ENCODE measurements at places on chromosomes 12 and 14.
A peak's percentile ranks its signal among the peaks of the same experiment; 100 is the strongest.

DNA sequence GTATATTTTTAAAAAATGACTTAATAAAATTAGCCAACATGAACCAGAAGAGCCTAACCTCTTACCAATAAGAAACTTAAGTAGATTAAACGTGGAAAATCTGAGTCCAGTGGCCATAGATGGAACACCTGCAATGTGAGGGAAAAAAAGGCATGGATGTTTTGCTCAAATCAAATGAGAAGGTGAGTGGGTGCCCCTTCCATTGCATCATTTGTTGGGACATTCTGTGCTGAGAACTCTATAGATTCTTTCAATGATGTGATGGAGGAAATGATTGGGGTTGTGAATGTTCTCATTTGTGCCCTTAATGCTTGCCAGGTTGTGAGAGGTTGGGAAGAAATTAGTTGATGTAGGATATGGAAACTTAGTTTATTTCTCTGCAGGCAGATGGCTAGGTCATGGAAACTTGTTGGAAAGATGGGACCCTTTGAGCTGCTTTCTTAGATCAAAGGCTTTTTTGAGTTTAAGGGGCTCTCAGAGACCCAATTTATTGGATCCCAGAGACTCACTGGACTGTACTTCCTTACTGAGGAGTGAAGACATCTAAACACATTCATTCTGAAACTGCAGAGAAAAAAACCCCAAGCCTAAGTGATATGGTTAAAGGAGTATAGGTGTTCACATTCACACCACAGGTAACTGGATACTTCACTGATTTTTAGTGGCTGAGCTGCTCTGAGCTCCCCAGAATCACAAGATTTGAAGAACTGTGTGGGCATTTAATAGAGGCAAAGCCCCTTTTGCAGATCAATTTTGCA, 95.9 kb downstream of the DACT1 start:
- no peak for DNase-seq

DNA sequence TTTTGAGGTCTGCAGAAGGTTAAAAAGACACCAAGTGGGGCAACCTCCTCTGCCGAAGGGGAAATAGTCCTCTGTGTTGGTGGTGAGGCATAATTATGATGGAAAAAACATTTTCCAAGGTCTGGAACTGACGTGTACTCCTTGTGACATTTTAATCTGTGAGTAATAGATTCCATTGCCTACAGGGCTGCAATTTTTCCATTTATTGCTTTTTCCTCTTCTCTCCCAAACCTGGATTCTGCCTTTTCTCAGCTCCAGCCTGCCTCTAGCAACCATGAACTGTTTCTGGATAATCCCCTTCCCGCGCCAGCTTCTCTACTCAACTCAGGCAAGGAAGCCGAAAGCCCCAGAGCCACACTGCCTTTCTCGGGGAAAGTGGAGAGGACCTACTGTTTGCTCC, 230.1 kb upstream of the PLXNC1 start:
- DNase-seq, result peak; percentile 86

GRCh38 chr12:10673659-10674384, at the start of gene STYK1:
Gene STYK1, minus strand, starts transcription at chr12:10674052. Its CDS starts 39,434 bp downstream, at chr12:10634618.
- peak; percentile 28 for DNase-seq

GRCh38 chr12:55899082-55899481, 28.6 kb downstream of the PYM1 start:
- peak; percentile 26 for DNase-seq

- DNase-seq, result no peak
Measured at GRCh38 chr14:36683083-36683724, 21.5 kb downstream of the PAX9 start.

DNA sequence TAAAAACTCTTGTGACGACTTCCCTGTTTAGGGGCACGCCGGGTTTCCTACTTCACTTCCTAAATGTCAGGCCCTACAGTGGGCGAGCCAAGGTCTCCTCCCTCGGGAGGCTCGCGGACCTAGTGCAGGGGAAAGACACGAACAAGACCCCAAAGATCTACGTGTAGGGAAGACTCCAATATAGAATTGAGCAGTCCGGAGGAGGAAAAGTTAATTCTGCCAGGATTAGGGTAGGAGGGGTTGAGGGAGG, 564 bp downstream of the ATXN3 start:
- no peak for DNase-seq

- DNase-seq, result no peak
Measured at GRCh38 chr12:94510128-94510527, 50.5 kb upstream of the CEP83 start.

DNA sequence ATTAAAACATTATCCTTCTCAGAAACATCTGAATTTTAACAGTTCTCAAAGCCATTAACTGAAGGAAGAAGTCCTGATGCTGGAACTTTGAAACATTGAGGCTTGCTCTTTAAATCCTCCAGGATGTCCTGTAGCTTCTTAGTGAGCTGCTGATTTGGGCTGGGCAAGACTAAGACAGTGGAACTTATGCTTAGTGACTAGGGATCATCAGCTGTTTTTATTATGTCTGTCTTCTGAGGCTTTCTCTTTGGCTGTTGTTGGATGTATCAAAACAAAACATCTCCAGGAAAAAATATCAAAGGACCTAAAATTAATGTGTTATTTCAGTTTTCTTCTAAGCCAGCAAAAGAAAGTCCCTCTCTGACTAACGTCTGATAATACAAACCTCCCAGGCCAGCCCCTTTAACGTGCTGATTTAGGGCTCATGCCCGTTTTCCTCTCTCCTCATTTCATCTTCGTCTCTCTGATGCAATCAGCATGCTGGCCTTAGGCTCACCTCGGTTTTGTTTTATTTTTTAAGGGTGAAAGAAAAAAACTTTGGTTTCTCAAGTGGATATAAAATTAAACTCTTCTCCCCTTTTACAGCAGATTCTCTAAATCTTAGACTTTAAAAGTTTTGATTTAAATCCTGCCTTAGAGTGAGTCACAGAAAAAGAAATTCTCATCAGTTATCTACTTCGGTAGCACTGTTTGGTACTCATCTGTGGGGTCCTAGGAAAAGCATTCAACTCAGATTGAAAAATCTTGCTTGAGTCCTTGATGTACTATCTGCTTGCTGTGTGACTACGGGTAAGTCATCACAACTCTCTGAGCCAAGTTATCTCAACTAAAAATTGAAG, 106.2 kb upstream of the CCDC91 start:
- no peak for DNase-seq

DNA sequence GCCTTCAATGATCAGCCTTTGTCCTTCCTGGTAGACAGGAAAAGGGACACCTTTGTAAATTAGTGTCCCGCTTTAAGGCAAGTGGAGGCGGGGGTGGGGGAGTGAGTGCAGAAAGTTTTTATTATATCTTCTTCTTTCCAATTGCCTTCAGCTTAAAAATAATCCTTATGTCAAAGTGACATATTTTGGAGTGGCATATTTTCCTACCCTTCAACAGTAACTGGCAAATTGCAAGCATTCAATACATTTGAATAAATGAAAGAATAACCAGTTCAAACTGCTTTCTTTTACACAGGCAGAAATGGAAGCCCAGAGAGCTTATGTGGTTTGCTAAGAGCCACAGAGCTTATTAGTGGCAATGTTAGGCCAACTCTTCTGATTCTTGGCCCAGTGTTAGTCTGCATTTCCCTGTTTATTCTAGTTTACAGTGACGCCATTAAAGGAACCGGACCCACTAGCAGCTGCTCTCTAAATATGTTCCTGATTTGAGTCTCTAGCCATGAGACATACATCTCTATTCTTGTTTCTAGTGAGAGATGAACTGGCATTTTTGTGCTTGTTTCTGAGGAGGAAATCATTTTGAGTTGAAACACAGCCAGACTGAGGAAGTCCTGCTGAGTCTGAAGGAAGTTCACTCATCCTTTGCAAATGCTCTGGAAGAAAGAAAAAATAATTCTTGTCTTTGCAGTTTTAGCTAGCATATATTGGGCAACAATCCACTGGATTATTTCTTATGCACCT, 468.7 kb downstream of the NOVA1 start:
- peak; percentile 11 for DNase-seq

GRCh38 chr12:47808050-47808449, 11.7 kb downstream of the HDAC7 start:
- peak; percentile 60 for DNase-seq

DNA sequence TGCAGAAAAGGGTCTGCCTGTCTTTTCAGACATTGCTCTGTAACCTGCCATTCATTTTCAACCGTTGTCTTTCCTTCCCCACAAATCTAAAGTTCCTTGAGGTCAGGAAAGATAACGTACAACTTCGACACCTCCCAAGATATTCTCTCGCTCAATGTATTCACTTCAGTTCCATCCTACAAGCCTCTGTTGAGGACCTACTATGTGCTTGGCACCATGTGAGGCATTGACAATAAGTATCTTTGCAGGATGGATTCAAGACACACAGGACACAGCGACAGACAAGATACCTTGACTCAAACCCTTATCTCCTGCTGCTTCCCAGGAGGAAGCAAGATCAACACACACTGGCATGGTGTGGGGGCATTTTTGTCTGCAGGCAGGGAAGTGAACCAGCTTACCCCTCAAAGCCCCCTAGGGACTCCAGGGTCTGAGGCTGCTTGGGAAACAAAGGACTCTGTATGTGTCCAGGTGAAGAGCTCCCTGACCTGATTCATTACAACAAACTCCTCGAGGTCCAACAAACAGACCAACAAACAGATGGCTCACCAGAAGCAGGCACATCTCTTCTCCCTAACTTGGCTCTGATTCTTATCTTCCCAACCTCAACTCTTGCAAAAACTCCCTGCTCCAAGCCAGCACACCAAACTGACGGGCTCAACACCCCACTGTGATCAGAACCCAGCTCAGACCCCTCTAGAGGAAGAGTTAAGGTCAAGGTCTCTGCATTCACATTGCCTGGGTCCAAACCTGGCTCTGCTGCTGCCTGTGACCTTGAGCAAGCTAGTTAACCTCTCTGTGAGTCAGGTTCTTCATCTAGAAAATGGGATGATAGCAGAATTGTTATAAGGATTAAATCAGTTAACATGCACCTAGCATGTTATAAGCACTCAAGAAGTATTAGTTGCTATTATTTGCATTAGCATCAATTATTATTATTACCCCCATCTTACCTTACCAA, 6.3 kb downstream of the NUAK1 start:
- DNase-seq, result no peak

DNA sequence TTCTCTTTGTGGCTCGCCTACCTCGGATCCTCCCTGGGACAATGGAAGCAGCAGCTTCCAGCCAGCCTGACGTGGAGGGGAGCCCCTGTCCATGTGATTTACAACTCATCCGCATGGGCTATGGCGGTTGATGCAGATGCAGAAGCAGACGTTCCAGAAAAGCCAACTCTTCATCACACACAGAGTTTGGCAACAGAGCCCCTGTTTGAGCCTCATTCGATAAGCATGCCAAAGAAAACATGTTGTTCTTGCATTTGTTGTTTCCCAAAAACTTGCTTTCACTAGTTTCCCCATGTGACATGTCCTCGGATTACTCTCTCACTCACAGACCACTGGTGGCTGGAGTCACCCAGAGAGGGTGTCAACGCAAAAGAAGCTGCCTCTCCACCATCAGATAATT, 16.4 kb upstream of the TC2N start:
- DNase-seq, result no peak
